Fibroblast of the aortic adventitia (primary cell): ENCODE measurements at places on chromosomes 2 and 18. TPM values are rescaled to one million over a fixed set of nuclear protein-coding genes. Genes with fewer than 3 reads are reported as not detected.

PELI1 gene
- 5.8 and 8.3 TPM in 2 replicates for total RNA-seq

DTNA gene
- 22.0 and 34.3 TPM in 2 replicates for total RNA-seq

CCDC68 gene
- total RNA-seq, result 0.16 and 7.4 TPM in 2 replicates

ASB18 gene
- total RNA-seq, result not detected in 2 replicates

SCYGR4 gene
- total RNA-seq, result not detected in 2 replicates

TNFRSF11A gene
- 0.08 and 1.1 TPM in 2 replicates for total RNA-seq

CRYBA2 gene
- not detected in 2 replicates for total RNA-seq

HOXD10 gene
- total RNA-seq, result not detected in 2 replicates

LTBP1 gene
- total RNA-seq, result 90.7 and 947 TPM in 2 replicates

IL36G gene
- not detected in 2 replicates for total RNA-seq
